ENCODE measurements at places on chromosomes 4 and X. TPM values are rescaled to one million over a fixed set of nuclear protein-coding genes. Genes with fewer than 3 reads are reported as not detected.

DNA sequence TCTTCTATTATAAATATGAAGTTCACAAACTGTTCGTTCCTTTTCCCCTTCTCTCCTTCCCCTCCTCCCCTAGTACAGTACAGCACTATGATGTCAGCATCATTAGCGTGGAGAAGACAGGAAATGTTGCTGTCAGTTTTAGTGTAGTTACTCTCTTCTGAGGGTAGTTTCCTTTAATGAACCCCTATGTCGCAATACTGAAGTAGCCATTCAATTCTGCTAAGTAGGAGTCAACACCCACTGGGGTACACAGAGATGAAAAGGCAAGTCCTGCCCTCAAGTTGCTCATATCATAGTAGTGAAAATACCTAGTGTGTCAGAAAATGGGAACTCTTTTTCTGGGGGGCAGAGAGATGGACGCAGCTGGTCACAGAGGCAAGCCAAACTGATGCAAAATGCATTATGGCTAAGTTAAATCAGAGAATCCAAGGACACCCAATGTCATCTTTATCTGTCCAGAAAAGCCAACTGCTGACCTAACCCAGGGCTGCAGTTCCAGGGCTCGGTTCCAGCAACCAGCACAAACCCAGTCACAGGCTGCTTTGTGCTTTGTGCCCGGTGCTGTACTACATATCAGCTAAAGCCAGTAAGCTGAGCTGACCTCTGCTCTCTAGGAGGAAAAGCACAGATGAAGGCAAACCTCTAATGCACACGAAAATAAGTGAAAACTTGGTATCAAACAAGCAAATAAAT, 31.5 kb downstream of the GRIA3 start:
- DNase-seq, result no peak

GRCh38 chr4:96955226-96955625, 1115.3 kb downstream of the PDHA2 start:
- DNase-seq, result no peak

DNA sequence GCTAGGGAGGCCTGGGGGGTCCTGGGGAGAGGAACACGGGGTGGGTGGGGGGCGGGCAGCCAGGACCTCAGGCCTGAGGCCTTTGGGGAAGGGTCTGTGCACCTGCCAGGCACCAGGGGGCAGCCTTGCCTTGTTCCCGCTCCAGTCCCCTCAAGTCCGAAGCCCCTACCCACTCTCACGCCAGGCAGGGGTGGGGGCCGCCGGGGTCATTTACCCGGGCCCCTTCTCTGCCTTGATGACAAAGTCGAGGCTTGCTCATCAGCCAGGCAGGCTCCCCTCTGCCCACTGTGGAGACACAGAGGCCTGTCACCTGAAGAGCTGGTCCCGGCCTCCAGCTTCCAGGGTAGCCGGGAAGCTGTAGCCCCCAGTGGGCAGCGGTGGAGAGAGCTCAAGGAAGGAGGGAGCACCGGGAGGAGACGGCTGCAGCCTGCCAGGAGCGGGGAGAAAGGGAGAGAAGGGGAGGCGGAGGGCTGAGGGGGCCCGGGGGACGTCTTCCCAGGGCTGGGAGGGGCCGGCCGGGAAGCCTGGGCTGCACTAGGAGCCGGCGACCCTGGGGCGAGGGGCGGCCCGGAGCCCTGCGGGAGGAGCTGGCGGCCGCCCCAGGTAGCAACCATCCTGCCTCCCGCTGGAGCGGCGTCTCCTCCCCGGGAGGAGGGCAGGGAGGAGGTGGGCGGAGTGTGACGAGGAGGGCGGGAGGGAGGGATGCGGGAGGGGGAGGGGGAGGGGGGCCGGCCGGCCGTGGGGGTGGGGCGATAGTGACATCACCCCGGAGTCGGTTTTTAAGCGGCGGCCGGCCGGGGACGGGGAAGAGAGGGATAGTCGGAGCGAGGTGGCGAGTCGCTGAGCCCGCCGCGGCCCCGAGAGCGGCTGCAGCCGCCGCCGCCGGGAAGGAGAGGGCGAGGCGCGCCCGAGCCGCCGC, at the start of gene SLC6A8:
SLC6A8 (plus strand) TSS at position 806 of the 919 bp plus-strand sequence. CDS start 649 bp downstream, outside the sequence.
- no peak for DNase-seq

DNA sequence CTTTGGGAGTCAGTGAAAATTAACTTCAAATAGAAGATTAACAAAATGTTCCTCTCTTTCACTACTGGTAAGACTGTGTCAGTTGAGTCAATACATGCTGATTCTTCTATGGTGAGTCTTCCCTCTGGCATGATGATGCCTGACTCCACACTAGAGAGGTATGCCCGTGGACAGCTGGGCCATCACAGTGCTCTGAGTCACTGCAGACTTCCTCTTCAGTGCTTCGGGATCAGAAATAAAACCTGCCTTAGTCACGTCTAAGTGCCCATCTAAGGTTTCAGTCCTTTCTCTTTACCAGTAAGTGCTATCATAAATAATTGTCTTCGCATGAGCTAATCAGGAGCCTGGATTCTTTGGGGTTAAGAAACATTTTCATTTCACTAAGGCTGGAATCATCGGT, 1.6 kb upstream of the ASB5 start:
- no peak for DNase-seq

DNA sequence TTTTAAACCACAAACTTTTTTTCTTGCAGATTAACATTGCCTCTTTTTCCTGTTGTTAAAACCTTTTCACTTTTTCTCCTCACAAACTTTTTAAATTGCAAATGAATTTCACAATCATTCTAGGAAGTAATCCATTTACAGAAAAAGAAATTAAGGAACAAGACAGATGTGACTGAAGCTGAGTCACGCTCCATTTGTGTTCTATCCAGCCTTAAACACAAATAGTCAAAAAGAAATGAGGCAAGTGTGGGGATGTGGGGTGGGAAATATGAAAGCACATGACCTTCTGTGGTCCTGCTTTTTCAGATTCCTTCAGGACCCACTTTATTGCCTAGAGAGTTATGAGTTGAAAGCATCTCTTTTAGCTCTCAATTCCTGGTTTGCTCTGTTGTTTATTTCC, 197.0 kb downstream of the ADGRL3 start:
- no peak for DNase-seq

GRCh38 chr4:169062897-169063244, 52.8 kb upstream of the CBR4 start:
- no peak for DNase-seq

DNA sequence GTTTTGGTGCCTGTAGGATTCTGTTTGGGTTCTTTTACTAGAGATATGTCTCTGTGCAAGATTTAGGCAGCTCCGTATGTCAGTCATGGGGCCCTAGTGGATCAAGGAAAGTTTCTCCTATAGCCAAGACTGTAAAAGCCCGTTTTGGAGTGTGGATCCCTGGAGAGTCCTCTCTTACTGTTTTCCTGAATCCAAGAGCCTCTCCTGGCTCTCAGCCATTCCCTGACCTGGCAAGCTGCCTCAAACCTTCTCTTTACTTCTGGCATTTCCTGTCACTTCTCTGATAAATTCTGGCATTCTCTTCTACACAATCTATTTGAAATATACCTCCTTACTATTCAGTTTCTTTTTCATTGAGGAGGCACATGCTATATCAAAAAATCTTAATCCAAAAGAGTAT, 41.4 kb downstream of the DCAF12L2 start:
- DNase-seq, result no peak

GRCh38 chrX:106401965-106402559, 209.7 kb upstream of the RADX start:
- no peak for DNase-seq

DNA sequence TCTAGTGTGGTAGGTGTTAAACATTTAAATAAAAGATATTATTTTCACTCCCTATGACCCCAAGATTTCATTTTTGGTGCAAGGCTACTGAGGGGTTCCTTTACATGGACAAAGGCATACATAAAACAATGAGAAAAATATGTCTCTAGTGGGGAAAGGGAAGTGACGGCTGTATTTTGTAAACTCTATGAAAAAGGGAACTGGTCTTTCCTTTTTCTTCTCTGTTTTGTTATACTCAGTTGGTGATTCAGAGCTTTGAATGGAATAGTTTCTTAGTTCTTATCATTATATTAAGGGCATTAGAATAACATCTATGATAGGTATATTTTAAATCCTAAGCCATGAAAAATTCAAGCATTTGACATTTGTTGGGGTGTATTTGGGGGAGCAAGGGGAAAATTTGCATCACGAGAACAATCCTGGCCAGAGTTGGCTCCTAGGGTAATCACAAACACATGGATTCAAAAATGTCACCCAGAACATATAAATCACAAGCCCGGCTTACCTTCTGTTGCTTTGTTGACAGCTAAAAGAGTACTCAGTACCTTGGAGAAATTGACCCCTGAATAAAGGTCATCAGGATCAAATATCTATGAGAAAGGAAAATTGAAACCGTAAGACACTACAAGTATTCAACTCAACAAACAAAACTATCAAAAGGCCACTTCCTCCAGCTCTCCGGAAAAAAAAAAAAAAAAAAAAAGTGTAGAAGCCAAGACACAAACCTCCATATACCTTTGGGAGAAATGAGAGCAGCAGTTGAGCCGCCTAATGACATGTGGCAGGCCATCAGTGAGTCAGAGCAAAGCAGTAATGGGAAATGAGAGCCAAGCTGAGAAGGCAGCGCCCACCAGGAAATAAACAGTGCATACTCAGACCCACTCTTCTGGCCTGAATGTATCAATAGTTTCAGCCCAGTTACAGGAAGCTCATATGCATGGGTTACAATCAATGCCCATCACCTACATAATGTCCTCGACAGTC, 33.4 kb downstream of the ARHGEF6 start:
- no peak for DNase-seq

DNA sequence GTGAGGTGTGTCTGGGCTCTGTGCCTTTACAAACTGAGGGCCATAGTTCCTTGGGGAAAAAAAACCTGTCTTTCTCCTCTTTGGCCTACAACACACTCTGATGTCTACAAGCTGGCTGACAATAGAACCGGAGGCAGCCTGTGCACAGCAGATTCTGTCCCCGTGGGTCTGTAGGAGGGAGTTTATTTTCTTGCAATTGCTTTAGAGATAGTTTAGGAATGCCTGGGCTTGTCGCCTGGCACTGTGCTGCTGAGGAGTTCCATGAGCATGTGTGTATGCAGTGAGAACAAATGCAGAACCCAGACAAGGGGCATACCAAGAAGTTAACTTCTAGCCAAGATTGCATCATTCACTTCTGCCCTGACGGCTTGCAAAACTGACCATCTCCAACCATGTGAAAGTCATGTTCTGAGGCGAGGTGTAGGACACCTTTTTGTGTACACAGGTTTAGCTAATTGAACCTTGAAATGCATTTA, 54.1 kb downstream of the CCNI start:
- DNase-seq, result no peak

GRCh38 chr4:48017108-48017571, 568 bp downstream of the NIPAL1 start:
- peak; percentile 47 for DNase-seq

DNA sequence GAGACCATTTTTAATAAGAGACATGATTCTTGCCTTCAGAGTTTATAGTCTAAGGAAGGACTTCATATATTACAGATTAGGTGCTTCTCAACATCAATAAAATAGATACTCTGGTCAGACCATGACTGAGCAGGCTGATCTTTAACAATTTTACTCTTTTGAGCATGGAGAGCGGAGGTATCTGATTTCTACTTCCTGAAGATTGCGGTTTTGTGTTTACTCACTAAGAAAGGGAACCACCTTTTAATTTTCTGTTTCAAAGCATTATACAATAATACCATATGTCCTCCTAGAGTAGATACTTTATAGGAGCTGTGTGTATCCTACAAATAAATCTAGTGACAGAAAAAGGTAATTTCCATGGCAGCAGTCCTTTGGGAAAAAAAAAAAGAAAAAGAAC, 12.5 kb downstream of the MORC4 start:
- no peak for DNase-seq

- DNase-seq, result no peak
Measured at GRCh38 chrX:154779261-154779660, 16.6 kb downstream of the DKC1 start.

DNA sequence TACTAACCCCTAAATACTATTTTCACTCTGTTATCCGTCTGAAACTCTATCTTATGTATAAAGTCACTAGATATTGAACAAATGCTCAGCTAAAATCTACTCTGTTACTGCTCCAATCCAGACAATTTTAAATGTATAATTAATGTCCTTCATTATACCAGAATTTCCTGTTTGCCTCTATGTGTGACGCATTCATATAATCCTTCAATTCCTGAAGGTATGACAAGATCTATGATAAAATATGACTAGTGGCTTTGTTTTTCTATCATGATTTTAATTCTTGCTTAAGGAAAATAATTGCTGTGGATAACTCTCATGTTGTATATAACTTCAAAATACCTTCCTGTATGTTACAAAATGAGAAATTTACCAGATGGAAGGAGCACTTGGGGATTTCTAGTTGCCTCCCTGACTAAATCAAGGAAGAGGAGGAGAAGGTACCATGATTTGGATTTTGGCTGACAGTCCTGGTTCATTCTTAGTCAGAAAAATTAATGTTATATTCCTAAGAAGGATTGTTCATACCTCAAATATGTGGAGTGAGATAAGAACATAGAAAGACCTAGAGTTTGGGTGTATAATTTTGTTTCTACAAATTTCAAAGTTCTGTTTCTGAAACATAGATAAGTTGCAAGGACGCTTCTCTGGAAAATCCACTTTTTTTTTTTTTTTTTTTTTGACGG, 4.9 kb downstream of the CXCL6 start:
- DNase-seq, result no peak

- DNase-seq, result no peak
Measured at GRCh38 chrX:18944482-18944881, 39.4 kb downstream of the PHKA2 start.

DNA sequence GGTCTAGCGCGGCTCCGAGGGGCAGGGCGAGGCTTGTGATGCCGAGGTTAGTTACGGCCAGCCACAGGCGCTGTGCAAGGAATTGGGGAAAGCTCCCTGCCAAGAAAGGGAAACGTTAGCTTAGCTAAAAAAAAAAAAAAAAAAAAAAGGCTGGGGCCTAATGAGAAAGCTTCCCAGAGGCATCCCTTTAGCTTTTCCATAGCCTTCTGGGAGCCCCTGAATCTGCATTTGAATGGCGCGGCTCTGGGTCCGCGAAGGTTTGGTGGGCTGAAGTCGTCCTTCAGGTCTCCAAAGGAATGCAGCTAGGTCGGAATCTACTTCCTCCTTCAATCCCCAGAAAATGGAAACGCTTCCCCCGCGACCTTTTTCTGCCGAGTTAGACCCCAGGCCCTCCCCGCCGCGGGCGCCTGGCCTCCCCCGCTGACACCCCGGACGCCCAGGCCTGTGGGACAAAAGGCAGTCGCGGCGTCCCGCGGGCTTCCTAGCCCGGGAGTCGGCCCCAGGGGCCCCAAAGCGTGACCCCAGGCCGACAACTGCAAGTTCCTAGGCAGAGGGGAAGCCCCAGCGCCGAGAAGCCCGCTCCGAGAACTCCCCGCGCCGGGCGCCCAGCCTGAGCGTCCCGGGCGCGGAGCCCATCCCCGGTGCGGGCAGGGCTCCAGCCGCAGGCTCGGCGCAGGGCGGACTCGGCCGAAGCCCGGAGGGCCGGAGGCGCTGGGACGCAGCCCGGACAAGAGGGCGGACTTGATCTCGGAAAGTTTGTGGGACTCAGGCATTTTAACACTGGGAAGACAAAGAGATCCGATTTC, 605 bp upstream of the FAT1 start:
- DNase-seq, result peak; percentile 54

Gene SYTL4
- polyA plus RNA-seq, result 21.8 TPM

Gene CHRDL1
- 11.3 TPM for polyA plus RNA-seq

Gene HS3ST1
- polyA plus RNA-seq, result 1.1 TPM

Gene KLHL15
- polyA plus RNA-seq, result 15.1 TPM
